H54 (cell line): ENCODE measurements at places on chromosomes 13 and 19.

DNA sequence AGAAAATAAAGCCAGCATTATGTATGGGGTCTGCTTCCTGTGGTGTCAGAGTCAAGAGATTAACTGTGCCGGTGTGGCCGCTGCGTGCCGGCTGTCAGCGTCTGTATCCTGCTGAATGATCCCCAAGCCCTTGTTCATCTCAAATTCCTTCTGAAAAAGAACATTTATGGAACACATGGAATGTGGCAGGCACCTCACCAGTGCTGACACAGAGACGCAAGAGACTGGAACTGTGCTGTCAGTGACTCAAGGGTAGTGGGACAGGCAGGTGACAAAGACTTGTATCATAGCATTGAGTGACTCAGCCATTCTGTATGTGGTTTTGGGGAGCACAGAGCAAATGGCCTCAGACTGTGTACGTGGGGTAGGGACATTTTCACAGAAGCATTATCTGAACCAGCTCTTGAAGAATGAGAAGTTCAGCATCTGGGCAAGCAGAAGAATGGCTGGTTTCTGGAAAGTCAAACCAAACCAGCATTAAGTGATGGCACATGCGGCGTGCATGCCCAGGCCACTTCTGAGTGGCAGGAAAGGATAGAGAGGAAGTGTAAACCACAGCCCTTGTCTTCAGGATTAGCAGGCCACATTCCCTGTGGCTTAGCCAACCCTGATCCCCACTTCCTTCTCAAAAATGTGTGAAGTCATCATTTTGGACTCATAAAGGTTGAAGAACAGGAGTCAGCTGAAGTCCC is 54.0 kb upstream of the IRS2 start:
- peak; percentile 75 for DNase-seq

- peak; percentile 69 for DNase-seq
Measured at GRCh38 chr13:19959831-19960652, 1.5 kb downstream of the ZMYM2 start.

DNA sequence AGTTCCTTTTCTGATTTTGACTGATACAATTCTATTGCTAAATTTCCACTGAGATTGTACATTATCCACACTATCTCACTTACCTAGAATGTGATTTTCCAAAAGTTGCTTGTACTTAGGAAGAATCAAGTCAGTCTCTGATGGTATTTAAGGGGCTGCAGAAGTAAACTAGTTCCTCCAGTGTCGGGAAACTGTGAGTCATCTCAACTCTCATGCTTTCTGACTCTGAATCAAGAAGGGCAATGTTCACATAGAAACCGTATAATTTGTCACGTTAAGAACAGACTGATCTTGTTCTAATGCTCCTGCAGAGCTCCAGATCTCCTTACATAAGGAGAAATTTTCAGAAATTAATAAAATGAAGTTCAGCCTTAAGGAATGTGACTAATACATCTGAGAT is 369.3 kb downstream of the KLF5 start:
- DNase-seq, result no peak

GRCh38 chr13:114157869-114158495 is 21.1 kb upstream of the CFAP97D2 start:
- no peak for DNase-seq

DNA sequence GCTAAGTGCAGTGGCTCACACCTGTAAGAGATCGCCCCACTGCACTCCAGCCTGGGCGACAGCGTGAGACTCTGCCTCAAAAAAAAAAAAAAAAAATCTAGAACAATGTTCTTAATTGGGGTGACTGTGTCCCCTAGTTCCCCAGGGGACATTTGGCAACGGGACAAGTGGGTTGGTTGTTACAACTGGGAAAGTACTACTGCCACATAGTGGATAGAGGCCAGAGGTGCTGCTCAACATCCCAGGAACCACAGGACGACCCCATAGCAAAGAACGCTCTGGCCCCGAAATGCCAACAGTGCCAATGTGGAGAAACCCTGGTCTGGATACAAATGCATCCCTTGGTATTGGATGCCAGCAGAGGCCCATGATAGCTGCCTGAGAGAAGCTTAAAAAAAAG is 11.8 kb downstream of the NLRP12 start:
- DNase-seq, result no peak

GRCh38 chr13:108439556-108439955 is 170.0 kb downstream of the TNFSF13B start:
- DNase-seq, result no peak

DNA sequence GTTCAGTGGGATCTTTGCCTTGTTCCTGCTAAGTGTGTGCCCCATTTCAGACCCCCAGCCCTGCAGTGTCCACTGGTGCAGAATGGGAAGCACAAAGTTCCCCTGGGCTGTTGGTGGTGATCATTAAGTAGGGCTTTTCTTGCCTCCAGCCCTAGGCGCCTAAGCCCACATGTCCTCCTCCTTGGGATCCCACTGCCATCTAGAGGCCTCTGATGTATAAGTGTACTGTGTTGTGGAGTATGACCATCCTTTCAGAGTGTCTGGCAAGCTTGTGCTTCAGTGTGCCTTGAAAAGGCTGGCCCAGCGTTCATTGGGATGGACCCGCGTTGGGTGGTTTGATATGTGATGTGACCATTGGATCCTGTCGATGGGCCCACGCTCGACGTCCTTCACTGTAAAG is 71.2 kb downstream of the WASF3 start:
- no peak for DNase-seq

DNA sequence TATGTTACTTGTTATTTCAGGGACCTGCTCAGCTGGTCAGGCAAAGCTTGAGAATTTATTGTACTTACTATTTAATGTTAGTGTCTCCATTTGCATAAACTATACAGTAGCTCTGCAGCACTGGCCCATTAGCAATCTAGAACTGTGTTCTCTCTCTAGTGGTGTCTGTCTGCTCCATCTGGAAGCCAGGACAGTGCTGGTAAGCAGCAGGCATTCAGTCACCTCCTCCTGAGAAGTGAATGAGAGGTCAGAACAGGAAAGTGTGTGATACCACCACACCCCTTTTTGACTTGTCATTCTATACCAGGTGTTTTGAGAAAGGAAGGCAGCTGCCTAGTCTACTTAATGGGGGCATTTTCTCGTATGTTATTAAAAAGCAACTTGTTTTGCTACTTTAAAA is 3.9 kb downstream of the COG3 start:
- no peak for DNase-seq

- DNase-seq, result no peak
Measured at GRCh38 chr19:10922638-10923014, 5.8 kb downstream of the YIPF2 start.

DNA sequence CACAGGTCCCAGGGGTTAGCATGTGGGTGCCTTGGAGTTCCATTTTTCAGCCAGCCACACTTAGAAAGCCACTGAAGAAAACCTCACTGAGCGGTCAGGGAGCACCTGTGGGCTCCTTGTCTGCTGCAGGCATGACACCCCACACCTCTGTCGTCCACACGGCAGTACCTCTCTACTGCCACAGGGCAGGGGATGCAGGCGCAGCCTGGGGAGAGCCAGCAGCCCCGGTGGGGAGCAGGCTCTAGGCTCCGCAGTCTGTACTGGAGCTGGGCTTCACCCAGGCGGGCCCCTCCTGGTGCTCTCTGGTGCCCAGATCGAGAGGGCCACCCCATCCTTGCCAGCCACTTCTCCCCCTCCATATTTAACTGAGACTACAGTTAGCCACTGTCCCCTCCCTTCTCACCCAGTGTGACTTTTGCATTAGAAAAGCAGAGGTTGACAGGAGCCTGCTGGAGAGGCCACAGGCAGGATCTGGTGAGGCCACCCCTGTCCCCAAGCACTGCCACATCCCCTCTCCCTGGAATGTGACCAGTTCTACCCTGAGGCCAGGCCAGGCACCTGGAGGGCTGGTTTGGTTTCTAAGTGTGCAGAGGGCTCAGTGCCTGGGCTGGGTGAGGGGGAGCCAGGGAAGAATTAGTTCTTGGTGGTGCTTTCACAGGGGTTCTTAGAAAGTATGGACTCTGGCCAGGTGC is 104.4 kb downstream of the KDM4B start:
- DNase-seq, result no peak

DNA sequence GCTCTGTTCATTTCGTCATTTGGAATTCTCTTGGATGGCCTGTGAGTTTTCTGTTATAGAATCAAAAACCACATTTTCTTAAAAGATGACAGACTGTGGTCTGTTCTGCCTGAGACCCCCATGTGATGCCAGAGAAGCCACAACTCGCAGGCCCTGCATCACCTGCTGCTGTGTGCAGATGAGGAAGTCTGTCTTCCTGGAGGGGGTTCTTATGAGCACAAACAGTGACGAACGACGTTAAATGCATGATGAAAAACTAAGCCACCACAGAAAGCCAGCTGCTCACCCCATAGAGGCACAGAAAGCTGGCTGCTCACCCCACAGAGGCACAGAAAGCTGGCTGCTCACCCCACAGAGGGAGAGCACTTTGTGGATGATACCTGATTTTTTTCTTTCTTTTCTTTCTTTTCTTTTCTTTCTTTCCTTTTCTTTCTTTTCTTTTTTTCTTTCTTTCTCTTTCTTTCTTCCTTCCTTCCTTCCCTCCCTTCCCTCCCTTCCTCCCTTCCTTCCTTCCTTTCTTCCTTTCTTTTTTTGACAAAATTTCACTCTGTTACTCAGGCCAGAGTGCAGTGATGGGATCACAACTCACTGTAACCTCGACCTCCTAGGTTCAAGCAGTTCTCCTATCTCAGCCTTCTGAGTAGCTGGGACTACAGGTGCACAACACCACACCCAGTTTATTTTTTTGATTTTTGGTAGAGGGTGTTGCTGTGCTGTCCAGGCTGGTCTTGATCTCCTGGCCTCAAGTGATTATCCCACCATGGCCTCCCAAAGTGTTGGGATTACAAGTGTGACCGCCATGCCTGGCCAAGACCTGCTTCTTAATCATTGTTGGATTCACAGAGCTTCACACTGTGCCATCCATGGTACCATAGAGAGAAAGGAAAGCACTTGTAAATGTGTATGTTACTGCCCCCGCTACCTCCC is 1191.4 kb downstream of the UQCRFS1 start:
- no peak for DNase-seq

- no peak for DNase-seq
Measured at GRCh38 chr13:71786875-71787274, 80.1 kb downstream of the DACH1 start.

GRCh38 chr19:49488046-49488862 is 846 bp downstream of the RPL13A start:
- DNase-seq, result no peak

GRCh38 chr13:74204602-74205312 is 70.6 kb upstream of the KLF12 start:
- no peak for DNase-seq

DNA sequence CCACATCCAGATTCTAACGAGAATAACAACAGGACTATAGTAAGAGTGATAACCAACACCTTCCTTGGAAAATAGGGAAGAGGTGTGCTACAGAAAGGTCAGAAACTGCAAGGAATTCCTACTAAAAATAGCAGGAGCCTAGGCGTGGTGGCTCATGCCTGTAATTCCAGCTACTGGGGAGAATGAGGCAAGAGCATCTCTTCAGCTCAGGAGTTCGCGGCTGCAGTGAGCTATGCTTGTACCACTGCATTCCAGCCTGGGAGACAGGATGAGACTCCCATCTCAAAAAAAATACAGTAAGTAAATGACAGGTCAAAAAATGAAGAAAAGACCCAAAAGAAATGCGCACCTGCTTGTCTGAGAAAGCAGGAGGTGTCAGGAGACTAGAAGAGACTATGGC is 101.5 kb upstream of the TSHZ3 start:
- no peak for DNase-seq

DNA sequence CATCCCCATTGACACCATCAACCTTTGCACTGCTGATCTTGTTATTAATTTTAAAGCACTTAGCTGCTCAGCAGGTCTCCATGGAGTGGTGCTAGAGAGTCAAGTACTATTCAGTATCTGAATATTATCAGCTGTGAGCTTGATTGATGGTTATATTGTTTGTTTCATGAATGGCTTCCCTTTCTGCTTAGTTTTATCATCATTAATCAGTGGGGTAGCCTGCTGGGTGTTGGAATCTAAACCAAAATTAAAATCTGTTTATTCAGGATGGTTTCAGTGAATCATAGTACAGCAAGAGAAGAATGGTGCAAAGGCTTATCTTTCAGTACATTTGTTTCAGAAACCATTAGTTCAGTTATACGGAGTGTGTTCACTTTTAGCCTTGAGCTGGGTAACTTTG is 42.5 kb upstream of the SCEL start:
- no peak for DNase-seq

- no peak for DNase-seq
Measured at GRCh38 chr13:108003626-108004025, 211.7 kb downstream of the LIG4 start.

DNA sequence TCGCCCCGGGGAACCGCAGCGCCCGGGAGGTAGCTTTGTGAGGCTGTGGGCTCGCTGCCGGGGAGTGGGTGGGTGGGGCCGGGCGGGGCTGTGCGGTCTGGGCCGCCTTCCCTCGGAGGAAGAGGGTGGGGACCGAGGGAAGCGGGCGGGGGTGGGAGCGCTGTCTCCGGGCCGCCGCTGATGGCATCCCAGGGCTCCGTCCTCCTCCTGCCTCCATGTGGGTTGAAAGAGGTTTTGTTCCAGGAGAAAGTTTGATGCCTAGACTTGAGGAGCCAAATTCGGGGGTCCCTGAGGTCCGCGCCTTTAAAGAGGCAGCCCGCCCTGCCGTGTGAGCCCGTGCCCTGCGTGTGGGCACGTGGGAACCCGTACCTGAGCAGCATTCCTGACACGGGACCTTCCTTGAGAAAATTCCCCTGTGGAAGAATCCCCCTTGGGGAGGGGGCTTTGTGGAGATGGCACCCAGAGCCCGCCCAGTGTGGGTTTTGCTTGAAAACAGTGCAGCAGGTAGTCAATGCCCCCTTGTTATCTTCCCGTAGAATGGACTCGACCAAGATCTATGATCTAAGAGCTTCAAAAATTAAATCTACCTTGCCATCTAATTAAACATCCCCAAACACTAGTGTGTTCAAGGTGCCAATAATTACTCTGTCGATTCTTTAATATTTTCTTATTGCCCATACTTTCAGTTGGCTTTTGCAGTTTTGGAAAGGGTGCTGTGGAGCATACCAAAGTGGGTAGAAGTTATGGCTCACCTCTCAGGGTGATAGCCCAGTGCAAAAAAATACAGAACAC is 107.8 kb downstream of the RXFP2 start:
- DNase-seq, result no peak

DNA sequence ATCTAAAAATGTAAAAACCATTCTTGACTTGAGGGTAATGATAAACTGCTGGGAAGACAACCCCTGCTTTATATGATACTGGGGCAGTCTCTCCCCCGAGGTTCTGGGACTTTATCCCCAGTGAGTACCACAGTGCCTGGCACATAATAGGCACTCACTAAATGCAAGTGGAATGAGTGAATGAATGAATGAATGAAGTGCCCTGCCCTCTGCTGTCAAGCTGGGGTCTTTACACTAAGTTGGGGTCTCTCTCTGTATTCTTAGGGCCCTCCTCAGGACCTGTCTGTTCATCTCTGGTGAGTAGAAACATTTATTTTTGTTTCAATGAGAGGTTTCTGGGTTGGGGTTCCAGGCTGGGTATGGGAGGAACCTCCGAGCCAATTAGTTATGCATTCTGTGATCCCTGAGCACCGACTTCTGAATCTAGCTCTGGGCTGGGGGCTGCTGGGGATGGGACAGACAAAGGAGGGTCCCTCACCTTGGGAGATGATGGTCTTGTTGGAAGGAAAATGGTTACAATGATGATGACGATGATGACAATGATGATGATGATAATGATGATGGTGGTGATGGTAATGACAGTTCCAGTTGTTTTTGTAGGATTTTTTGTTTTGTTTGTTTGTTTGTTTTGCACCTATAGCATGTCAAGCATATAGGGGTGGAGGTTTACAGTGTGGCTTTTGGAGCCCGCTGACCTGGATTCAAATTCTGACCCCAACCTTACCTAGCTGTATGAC is 44.3 kb upstream of the ADGRE1 start:
- no peak for DNase-seq
